Activated CD8-positive, alpha-beta memory T cell treated with anti-CD3 and anti-CD28 coated beads for 48 hours (primary cell): ENCODE measurements at places on chromosomes 3 and 15.

DNA sequence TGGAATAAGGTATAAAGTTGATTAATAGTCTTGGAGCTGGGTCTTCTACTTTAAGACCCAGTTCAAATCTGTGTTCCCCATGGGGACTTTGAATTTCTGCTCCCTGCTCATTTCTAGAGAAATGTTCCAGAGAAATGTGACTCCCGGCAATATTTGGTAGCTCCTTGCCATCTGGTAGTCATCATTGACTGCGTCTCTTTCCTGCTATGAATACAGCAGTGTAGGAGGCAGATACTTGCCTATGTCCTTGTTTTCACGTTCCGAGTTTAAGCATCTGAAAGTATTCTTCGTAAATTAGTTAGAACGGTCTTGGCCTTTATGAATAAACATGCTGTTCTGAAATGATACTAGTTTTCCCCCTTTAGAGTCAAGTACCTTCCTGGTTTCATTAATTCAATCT, 352.9 kb downstream of the PTPRG start:
- no peak for DNase-seq

GRCh38 chr3:69998759-69999139, 784 bp upstream of the SAMMSON start:
- no peak for DNase-seq

GRCh38 chr3:112894258-112894657, 47.6 kb upstream of the CD200R1L start:
- DNase-seq: no peak

- no peak for DNase-seq
Observed at GRCh38 chr3:63976161-63976871, 47.0 kb downstream of the PSMD6 start.

- DNase-seq: no peak
Observed at GRCh38 chr3:152583963-152584362, 251.0 kb upstream of the P2RY1 start.

DNA sequence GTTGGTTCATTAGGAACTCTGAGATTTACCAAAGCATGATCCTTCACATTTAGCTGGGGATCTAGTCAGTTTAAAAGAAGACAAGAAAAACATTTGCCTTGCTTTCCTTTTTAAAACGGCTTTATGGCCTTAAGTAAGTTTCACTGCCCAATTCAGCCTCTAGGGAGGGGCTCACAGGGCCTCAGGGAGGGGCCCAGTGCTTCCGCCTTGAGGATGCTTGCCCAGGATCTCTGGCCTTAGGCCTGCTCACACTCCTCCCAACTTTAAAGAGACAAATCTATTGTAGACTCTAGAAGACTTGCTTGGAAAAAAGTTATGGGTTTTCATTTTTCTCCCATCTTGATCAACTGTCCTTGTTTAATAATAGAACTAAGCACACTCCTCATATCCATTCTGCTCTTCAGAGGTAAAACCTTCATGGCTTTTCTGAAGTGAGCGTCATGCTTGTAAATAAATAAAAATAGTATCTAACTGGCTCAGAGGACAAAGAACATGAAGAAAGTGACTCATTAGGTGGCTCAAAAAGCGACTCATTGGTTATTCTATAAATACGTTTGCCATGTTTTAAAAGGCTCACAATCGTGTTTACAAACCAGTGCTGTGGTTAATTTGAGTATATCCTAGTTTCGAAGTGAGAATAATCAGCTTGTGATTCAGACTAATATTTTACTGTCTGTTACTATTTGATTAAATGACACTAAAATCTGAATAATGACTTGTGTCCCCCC, 13.7 kb downstream of the PDHB start:
- no peak for DNase-seq

DNA sequence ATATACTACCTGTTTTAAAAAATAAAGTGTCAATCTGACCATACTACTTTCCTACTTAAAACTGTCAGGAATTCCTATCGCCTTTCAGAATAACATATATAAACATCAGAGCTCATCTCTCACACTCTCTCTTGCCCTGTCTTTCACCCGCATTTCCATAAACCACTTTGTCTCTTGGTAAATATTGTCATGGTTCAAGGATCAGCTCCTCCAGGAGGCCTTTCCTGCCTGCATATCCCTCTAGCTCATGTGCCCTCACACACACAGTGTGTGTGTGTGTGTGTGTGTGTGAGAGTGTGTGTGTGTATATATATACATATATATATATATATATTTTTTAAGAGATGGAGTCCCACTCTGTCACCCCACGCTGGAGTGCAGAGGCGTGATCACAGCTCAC, 6.7 kb downstream of the SUMF1 start:
- DNase-seq: no peak

- DNase-seq: no peak
Observed at GRCh38 chr15:52181938-52182780, 9.0 kb downstream of the GNB5 start.

DNA sequence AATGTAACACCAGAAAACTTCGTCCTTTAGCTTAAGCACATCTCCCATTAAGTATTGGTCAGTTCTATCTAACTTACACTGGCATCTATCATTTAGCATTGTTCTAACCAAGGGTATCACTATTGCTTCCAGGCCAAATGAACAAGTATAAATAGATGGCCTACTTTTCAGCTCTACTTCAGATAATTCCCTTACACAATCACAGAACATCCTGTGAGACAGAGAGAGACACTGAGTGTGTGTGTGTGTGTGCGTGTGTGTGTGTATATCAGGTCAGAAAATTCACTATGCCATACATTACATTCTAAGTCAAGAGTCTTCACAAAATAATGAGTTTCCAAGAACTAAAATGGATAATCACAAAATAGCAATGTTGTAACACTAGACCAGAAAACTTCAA, 39.1 kb downstream of the SCAPER start:
- no peak for DNase-seq
